ENCODE measurements at places on chromosomes 2 and 18.
A peak's percentile ranks its signal among the peaks of the same experiment; 100 is the strongest.

- DNase-seq: no peak
Measured at GRCh38 chr2:583666-584065, 93.5 kb downstream of the TMEM18 start.

DNA sequence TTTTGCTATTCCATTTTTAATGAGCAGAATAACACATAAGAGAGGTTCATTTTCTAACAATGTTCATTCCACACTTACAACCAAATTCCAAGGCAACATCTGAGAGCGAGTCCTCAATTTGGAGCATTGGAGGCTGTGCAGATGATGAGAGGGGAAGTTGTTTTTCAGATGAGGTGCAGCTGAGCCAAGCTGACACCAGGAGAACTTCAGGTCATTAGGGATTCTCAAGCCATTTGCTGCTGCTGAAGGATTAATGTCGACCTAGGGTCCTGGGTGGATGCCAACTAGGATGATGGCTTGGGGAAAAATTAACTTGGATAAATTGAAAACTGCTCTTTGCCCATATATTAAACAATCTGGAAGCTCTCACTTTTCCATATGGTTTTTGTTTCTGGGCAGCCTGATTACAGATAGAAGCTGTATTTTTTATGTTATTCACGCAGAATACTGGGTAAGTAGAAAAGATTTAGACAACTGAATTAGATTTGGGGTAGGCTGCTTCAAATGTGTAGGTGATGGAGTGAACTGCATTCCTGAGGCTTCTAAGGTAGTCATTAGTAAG is 206.4 kb upstream of the SLC39A10 start:
- DNase-seq: no peak

GRCh38 chr2:43513216-43513615 is 82.6 kb downstream of the THADA start:
- DNase-seq: no peak

- no peak for DNase-seq
Measured at GRCh38 chr2:239158641-239159475, 242.0 kb downstream of the HDAC4 start.

DNA sequence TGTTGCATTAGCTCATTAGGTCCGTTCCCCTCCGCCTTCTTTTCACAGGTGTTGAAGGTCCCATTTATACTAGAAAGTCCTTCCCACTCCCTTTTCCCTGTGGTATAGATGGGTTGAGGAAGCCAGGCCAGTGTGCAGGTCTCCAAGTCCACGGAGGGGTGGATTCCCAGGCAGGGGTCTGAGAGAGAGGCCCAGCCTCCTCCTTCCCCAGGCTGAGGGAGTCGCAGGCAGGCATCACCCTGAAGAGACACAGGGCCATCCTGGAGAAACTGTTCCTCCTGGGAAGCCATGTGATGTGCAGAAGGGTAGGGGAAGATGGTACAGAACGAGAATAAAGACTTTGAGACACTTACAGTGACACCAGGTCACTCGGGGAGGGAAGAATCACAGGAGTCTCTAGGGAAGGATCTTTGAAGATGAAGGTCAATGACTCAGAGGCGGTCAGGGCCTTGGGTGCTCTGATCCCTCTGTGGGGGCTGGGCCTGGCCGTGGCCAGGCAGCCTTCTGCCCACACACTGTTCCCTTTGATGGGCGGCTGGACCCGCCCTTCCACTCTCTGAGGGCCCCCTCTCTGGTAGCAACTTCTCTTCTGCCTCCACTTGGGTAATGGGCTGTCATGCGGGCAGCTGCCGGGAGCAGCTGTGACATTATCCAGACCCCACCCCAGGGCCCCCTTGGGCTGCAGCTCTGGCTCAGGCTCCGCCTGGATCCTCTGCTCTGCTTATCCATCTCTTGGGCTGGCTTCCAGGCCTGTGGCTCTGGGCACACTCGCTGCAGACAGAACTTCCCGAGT is 45.1 kb downstream of the RHOB start:
- DNase-seq: no peak

- no peak for DNase-seq
Measured at GRCh38 chr2:222637067-222637466, 18.8 kb downstream of the FARSB start.

GRCh38 chr2:205370726-205371125 is 311.6 kb upstream of the NRP2 start:
- no peak for DNase-seq

DNA sequence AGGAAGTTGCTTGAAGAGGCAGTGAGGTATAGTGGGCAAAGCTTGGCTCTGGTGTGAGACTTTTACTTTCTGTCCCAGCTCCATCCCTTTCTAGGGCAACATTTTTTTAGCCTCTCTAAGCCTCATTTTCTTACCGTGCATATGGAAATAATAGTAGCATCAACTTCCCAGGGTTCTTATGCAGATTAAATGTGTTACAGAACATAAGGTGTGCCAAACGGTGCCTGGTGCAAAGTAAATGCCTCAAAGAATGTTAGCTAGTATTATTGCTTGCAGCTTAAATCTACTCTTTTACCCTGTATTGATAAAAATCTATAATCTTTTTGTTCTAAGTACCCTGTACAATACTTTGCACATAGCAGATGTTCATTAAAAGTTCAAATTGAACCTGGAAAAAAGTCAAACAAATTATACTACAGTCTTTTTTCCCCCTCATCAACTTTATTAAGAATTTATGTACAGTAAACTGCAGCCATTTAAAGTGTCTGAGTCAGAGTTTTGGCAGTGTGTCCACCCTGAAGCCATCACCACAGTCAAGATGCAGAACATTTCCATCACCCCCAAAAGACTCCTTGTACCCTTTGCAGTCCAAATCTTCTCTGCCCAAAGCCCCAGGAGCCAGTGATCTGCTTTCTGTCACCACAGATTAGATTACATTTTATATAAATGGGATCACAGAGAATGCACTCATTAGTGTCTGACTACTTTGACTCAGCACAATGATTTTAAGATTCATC is 10.6 kb downstream of the MAPRE2 start:
- no peak for DNase-seq

DNA sequence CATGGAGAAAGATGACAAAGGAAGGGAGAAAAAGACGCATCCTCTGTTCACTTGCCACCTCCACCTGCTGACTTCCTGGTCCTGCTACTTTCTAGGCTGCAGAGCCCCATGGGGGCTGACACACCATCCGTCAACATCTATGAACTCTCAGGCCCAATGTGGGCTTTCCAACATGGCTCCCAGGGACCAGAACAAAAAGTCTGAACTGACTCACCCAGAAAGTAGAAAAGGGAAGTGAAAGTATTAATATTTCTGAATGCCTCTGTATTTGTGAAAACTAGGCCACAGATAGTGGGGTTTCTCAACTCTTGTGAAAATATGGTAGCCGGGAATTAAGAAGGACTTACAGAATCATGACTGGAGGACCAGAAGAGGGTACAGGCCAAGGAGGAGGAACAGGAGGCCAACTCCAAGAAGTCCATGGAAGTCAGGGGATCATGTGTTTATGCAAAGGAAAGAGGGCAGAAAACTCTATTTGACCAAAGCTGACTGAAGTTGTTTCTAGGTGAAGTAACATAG is 123.1 kb upstream of the CAB39 start:
- no peak for DNase-seq

DNA sequence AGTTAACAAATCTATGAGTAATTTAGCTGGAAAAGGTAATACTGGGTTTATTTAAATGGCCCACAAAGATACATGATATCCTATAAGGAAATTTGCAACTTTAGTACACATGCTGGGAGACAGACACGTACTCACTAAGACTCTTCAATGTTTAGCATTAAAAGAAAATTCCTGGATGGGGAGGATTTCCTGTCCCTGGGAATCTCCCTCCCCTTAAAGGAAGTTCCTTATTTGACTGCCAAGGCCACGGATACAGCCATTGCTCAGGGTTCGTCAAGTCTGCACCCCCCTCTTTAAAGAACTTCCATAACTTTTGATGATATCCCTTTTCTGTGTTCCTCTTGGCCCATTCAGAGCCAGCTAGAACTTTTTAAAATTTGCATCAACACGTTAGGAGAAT is 267.6 kb downstream of the CD226 start:
- no peak for DNase-seq

- no peak for DNase-seq
Measured at GRCh38 chr18:41155025-41155424, 800.0 kb upstream of the PIK3C3 start.

GRCh38 chr2:9543557-9543956 is 12.1 kb downstream of the ADAM17 start:
- no peak for DNase-seq

DNA sequence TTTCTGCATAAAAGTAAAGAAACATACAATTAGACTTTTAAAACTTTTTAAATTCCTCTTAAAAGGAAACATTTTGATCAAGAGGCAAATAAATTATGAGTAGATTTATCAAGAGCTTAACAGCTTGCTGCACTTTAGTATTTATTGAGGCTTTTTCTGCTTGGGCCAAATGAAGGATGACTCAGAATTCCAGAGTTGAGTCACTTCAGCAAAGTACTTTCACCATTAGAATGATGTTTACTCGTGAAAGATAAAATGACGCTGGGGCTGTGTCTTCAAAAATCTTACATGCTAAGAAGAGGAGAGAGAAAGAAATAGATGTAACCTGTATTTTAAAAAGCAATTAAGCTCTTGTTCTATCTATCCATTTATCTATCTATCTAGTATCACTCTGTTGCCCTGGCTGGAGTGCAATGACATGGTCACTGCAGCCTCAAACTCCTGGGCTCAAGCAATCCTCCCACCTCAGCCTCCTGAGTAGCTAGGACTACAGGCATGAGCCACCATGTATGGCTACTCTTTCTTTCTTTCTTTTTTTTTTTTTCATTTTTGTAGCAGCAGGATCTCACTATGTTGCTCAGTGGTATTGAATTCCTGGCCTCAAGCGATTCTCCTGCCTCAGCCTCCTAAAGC is 75.3 kb upstream of the RIOK3 start:
- DNase-seq: no peak

DNA sequence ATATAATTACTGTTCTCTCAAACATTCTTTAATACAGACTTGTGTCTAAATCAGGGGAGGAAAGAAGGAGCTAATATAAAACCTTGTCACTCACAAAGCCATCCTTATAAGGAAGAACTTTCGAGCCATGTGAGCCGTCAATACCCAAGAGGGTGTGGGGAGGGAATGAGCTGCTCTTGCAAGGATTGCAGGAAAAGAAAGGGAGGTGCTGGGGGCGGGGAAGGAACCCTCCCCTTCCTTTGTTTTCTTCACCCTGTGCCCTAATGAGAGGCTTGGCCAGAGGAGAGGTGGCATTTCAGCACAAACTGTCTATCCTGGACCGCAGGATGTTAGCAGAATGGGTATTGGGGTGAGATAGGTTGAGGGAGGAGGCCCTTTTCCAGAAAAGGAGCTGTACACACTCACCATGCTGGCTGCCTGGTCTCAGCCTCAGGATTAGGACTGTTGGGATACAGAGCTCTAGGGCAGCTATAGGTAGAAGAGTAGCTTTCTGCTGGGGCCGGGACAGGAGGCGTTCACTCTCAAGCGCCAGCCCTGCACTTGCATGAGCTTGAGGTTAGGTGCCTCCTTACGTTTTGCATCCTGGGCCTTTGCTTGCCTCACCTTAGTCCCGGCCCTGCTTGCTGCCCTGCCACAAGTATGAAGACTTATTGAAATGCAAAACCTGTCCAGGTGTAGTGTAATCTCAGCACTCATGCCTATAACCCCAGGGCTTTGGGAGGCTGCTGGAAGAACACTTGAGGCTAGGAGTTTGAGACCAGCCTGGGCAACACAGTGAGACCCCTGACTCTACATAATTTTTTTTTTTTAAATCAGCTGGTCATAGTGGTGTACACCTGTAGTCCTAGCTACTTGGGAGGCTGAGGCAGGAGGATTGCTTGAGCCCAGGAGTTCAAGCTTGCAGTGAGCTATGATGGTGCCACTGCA is 190.5 kb downstream of the LOXHD1 start:
- no peak for DNase-seq

DNA sequence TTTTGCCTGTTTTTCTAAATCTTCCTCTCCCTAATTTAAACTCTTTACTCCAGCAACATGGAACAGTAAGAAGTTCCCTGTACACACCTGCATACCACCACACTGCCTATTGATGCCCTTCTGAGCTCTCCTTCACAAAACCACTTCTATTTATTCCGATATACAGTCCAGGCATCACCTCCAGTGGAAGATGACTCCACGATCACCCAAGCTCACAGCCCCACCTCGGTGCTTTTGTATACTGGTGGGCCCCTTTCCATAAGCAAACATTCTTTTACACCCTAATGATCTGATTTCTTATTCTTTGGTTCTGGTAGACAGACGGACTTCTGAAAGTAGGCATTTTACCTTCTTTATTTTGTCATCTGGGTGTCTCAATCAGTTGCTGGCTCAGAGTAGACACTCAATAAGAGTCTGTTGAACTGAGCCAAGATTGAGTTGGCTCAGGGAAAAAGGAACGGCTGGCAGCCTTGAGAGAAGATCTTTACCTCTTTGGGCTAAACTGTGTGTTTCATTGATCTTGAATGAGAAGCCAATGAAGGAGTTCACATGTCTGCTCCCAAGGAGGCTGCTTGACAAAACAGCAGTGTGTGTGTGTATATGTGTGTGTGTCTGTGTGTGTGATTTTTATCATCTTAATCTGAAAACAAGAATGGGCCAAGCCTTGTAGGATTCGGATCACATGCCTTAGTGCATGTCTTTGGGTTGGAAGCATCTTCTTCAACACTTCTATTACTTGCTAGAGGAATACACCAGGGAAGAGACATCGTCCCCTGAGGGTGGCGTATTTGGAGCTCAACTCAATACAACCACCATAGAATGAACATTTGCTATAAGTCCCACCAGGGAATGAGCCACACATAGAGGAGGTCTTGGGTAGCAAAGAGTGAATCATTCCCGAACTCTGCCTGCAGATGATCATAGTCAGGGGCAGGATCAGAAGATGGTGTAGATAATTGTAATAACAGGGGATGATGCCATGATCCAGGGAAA is 341.8 kb downstream of the CYRIA start:
- no peak for DNase-seq

DNA sequence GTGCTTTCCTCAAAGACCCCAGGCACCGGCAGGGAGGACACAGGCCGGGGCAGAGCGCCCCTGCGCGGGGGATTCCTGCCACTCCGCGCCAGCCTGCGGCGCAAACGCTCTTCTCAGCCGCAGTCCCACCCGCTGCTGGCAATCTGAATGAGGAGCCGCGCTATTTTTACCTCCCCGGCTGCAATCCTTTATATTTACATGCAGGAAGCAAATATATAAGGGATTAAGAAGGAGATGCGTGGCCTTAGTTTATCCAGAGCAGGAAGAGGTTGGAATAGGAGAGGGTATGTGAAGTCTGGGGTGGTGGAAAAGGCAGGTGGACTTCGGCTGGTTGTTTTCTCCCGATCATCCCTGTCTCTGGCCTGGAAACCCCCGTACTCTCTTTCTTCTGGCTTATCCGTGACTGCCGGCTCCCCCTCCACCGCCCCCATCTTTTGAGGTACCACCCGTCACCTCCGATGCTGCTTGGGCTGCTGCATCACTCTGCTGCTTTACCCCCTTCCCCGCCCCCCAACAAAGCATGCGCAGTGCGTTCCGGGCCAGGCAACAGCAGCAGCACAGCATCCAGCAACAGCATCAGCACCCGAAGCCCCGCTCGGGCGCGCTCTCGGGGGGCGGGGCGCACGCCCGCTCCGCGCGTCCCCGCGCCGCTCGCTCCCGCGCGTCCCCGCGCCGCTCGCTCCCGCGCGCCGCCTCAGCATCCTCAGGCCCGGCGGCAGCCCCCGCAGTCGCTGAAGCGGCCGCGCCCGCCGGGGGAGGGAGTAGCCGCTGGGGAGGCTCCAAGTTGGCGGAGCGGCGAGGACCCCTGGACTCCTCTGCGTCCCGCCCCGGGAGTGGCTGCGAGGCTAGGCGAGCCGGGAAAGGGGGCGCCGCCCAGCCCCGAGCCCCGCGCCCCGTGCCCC is at the start of gene ADAM23:
TSS of gene ADAM23 (plus strand) at position 700 of the 902 bp plus-strand sequence. CDS start 335 bp downstream, outside the sequence.
- DNase-seq: peak; percentile 76

GRCh38 chr2:31704561-31705212 is 123.9 kb upstream of the SRD5A2 start:
- DNase-seq: no peak
